T-helper 22 cell (primary cell): ENCODE measurements at places on chromosomes 1 and 21.

GRCh38 chr21:37041706-37042271 is 31.1 kb downstream of the PIGP start:
- DNase-seq, result no peak

DNA sequence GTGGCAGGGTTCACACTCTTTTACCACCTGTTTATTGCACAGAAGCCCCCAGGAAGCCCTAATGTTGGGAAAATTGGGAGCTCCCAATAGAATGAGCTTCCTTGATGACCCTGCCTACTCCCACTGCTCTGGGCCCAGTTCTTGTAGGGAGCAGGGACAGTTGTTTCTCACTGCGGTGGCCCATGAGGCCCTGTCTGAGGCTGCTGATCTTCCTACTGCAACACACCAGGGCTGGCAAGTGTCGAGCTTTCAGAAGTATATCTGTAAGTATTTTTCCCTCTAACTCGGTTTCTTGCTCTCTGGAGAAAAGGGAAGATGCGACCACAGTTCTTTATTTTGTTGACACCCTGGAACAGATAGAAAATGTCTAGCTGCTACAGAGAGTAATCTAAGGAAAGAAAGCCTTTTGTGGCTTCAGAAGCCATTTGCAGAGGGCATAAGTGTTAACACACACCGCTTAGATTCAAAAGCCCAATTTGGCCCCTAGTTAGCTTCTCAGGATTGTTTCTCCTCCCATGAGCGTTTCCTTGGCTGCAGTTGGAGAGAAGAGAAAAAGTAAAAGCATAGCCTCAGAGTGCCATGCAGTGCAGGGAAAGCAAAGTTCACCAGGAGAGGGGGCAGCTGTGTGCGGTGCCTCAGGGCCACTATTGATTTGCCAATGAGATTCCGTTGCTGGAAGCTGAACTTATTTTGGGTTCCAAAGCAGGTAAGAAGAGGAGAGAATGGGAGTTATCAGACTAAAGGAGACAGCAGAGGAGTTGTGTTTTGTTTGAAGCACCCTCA is 102.6 kb downstream of the SELENOF start:
- DNase-seq, result no peak

GRCh38 chr1:155960081-155960745 is 18.1 kb downstream of the ARHGEF2 start:
- DNase-seq, result no peak

- no peak for DNase-seq
Observed at GRCh38 chr1:5962265-5963105, 29.7 kb downstream of the NPHP4 start.

- DNase-seq, result no peak
Observed at GRCh38 chr1:4724695-4725250, 70.4 kb downstream of the AJAP1 start.

GRCh38 chr1:202160377-202160940 is at the start of gene PTPN7:
Gene PTPN7 (minus strand): TSS chr1:202160602. CDS start chr1:202159402, 1,200 bp downstream.
- peak; percentile 53 for DNase-seq

- no peak for DNase-seq
Observed at GRCh38 chr1:118963456-118964430, 24.4 kb downstream of the TBX15 start.

- DNase-seq, result no peak
Observed at GRCh38 chr1:160492617-160493016, 30.4 kb downstream of the SLAMF6 start.

DNA sequence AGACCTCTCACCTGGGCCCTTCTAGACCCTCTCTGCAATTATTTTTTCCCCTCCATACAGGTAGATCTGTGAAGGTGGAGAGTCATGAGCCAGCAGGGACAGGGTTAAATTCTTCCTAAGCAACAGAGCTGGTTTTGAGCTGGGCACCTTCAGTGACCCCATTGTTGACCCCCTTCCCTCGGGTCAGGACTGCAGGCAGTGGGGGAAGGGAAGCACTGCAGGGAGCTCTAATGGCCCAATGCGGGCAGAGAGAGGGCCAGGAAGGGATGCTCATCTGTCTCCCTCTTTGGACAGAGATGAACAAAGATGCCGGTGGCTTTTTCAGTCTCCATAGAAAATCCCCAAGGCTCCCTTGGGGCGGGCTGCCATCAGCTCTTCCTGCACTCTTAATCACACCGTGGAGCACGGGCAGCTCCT is 21.4 kb downstream of the SOX13 start:
- no peak for DNase-seq

GRCh38 chr1:213061263-213061662 is 10.2 kb downstream of the RPS6KC1 start:
- no peak for DNase-seq

DNA sequence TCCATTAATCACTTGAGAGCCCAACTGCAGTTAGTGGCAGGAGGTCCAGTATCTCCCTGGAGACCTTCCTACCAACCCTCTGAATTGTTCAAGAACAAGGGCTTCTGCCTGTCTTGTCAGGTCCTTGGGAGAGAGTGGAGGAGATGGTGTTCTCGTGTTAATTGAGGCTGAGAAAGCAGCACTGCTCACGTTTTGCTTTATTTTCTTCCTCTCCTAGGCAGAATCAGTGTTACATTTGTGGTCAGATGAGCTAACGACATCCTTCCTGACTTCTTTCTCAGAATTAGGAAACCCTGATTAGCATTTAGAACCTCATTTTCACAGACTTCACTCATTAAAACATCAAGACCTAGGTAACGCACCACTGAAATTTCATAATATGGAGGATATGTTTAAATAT is 26.4 kb upstream of the LRIG2 start:
- DNase-seq, result no peak

DNA sequence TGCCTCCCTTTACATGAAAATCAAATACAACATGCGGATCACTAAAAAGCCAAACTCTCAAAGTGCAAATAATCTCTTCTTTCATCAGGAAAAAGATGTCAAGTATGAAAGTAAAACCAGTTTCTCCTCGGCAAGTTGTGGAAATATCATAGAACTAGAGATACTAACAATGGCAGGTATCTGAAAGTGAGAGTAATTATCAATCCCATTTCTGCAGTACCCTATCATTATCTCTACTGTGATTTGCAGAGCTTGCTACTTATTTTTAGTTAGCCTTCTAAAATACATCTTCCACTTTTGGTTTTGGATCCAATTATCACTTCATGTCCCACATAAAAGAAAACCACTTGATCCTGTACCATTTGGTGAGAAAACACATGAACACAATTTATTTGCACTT is 3.0 kb downstream of the TP53BP2 start:
- DNase-seq, result no peak

DNA sequence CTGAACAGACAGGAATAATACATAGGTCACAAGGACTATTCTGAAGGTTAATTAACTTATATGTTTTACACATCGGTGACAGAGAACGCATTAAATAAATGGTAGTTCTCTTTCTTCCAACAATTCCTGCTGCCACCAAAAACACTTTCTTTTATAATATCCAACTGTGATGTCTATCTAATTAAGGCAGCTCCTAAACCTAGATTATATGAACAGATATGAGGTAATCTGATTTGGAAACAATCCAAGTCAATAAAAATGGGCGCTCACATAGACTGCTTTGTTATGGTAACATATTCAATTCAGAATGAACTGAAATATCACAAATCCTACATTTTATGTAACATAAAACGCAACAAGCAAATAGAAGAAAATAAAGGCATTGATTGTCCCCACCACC is 16.0 kb downstream of the CYYR1 start:
- no peak for DNase-seq

GRCh38 chr1:209628618-209629299 is 23.5 kb downstream of the LAMB3 start:
- DNase-seq, result no peak

DNA sequence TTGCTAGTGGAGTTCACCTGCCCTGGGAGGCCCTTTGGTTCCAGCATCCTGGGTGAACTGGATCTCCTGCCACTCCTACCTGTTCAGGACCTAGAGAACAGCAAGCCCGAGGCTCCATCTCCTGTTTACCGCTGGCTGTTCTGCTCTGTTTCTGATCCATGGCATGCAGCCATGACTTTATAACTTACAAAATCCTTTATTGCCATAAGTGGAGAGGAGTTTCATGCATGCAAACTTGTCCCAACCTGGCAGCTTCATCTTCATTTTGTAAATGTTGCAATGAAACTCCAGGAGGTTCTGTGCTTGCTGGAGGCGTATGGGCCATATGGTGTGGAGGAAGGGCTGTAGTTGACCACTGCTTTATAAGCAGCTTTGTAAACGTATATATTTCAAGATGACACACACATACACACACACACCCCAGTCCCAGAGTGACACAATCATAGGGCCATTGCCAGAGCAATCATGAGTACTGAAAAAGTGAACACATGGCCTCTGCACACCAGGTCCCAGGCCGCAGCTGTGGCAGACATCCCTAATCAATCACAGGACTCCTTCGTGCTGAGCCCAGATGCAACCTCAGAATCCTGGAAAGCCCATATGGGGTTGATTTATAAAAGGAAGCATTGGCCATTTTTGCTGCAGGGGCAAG is 69.0 kb downstream of the UBIAD1 start:
- no peak for DNase-seq

DNA sequence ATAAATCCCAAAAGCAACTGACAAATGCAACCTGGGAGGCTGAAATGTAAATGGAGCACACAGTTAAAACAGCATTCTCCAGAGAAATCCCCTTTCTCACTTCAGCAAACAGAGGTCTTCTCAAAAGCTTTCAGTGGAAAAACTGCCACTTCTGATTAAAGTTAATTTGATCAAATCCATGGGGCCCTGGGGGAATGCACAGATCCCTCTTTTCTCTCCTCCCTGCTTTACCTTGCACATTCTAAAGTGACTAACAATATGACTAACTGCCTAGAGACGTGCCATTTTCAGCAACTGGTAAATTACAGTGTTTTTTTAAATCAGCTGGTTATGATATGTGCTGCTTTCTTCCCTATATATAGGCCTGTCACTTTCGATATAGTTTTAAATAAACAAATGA is 142.5 kb downstream of the RERE start:
- no peak for DNase-seq

DNA sequence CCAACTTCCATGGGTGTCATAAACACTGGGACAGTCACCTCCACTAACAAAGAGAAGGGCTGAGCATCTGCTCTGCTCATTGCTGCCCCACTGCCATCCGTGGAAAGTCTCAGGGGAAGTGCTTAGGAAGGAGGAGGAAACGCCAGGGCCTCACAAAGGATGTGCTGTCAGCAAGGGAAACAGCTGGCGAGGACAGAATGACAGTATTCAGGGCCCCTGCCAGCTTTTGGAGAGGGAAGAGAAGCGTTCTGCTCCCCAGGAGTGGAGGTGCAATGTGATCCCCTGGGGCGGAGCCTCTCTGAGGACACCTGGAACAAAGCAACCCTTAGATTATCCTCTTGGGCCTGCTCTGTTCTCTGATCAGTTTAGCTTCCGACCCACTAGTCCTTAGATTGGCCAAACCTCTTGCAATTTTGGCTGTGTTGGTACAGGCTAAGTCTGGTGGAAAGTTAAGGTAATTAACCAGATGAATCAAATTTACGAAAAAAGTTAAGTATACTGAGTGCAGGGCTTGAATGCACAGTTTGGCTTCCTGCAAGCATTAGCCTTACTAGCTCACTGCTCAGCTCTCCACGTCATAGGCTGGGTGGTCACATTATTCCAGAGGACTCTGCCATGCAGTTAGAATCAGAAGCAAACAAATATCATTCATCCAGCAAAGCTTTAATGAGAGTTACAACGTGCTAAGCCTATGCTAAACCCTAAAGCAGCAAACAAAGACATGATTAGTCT is 170.2 kb upstream of the NFIA start:
- no peak for DNase-seq

- DNase-seq, result no peak
Observed at GRCh38 chr1:230186003-230186863, 119.2 kb downstream of the GALNT2 start.

DNA sequence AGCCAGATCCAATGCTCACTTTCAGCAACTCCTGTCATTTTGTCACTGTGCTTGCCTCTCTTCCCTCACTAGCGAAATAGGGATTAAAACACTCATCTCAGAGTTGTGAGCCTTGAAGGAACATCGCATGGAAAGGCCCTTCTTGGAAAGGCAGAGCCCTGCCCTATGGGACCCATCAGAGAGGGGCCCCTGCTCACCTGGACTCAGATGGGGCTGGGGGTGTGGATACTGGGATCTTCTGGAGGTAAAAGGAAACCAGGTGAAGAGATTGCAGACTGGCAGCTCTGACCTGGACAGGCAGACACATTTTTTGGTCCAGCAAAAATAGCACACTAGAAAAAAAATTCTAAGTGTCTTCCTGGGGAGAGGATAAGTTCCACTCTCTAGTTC is 54.2 kb upstream of the EPS8L3 start:
- DNase-seq, result no peak

DNA sequence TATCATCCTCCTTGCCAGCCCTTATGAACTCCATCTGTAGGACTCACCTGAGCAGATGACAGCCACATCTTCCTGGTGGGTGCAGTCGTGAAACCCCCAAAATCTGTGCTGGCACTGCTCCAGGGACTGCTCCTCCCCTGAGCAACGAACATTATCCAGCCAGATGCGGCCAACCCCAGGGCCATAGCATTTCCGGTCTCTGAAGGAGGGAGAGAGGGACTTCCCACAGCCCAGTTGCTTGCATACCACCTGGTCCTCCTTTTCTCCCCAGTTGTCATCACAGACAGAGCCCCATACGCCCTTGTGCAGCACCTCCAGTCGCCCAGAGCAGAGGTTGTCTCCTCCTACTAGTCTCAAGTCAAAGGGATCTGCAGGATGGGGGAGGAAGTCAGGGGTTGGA is 8.5 kb downstream of the CD5L start:
- DNase-seq, result no peak

- no peak for DNase-seq
Observed at GRCh38 chr1:111179968-111180533, 20.4 kb downstream of the DENND2D start.

- DNase-seq, result no peak
Observed at GRCh38 chr1:211788626-211789025, 41.9 kb downstream of the LPGAT1 start.

- no peak for DNase-seq
Observed at GRCh38 chr1:54857141-54857540, 29.9 kb downstream of the DHCR24 start.

DNA sequence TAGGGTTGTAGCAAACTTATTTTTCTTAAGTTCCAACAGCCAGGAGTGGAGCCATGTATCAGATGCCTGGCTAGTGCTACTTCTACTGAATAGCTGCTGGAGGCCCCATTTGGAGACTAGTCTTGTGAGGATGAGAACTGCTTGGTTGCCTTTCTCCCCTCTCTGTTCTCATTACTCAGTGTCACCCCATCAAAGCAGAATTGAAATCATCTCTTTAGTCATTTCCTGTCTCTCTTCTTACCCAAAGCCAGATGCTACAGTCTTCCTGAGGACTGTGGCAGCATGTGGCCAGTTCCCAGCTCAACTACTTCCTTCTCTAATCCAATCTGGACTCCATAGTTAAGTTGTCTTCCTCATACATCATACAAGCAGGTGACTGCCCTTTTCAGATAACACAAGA is 197.5 kb downstream of the BRINP2 start:
- DNase-seq, result no peak

GRCh38 chr1:212685429-212685828 is 14.2 kb downstream of the BATF3 start:
- DNase-seq, result no peak

GRCh38 chr1:210125143-210125542 is 107.5 kb upstream of the SERTAD4 start:
- DNase-seq, result no peak
